ENCODE measurements at places on chromosomes 1 and 21.

DNA sequence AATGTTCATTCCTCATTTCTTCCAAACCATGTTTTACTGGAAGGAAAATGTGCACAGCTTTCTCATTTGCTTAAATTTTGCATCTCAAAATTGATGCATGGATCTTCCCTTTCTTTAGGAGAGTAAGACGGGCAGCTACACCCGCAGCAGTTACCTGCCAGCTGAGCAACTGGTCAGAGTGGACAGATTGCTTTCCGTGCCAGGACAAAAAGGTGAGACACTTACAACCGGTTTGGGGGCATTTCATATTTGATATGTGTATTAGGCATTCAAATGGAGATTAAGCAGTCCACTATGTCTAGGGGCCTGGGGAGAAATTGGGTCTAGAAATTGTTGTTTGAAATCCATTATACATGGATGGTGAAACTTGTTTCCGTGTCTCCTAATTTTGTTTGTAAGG is 12.9 kb downstream of the C8A start:
- DNase-seq, result no peak

DNA sequence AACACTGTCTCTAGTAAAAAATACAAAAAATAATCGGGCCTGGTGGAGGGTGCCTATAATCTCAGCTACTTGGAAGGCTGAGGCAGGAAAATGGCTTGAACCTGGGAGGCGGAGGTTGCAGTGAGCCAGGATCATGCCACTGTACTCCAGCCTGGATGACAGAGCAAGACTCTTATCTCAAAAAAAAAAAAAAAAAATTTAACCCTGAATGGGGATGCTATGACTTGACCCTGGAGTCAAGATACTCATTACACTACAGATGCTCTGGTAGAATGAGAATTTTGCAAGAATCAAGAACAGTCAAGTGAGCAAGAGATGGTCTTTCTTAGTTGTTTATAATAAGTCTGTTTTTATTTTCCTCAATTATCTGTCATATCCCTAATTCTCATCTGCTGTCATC is 253.8 kb downstream of the GPR52 start:
- DNase-seq, result no peak

DNA sequence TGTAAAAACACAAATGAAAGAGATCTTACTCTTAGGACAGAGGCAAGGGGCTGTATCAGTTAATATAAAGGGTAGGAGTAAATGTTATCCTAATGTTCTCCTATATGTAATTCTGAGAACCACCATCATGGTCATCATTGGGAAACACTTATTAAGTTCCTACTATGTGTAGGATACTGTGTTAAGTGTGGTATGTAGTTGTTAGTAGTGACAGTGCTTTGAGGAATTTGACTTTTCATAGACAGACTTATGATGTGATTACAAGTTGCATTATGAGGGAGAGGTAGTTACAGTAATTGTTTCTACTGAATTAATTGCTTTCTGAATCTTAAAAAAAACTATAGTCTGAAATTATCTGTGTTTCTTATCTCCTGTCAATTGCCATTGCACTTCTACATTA is 51.8 kb upstream of the PGD start:
- no peak for DNase-seq

DNA sequence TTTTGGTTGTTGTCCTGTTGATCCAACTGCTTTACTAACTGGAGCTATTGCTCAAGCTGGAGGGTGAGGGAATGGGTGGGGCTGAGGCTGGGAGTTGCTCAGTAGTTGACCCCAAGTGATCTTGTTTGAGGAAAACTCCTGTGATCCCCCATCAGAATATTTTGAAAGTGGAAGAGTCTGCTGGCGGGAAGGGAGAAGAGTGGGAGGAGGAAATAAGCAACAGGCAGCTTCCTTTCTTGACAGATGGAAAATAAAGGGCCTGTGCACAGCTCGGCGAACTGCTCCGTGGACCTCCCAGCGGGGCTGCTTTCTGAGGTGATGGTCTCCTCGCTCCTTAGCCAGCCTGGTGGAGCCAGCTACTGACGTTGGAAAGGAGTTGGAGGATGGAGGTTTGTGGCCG is 199.1 kb upstream of the LMO4 start:
- DNase-seq, result no peak

DNA sequence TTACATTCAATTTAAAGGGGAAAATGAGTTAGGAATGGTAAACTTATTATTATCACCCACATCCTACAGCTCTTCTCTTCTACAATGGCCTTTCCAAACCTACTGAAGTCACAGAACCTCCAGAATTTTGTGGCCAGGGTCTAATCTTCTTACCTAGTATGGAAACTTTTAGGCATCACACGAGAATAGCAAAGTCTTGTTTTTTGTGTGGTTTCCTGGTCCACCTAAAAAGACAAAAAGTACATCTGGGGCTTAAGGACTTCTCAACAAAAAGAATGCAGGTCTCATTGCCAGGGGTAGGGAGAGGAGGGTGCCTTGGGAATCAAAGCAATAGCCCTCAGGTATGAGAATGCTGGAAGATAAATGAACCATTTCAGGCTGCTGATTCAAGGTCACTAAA is 345.3 kb downstream of the LMX1A start:
- DNase-seq, result no peak

GRCh38 chr1:151819227-151819835 is 12.3 kb downstream of the RORC start:
- DNase-seq, result no peak

GRCh38 chr1:174999936-175000696 is at the start of gene CACYBP:
TSS of gene CACYBP (plus strand) at chr1:174999947. CDS start at chr1:175000181, 234 bp downstream.
- DNase-seq, result no peak

GRCh38 chr1:88298506-88298905 is 385.6 kb upstream of the PKN2 start:
- no peak for DNase-seq

- DNase-seq, result no peak
Observed at GRCh38 chr1:5570931-5571330, 421.3 kb downstream of the NPHP4 start.

DNA sequence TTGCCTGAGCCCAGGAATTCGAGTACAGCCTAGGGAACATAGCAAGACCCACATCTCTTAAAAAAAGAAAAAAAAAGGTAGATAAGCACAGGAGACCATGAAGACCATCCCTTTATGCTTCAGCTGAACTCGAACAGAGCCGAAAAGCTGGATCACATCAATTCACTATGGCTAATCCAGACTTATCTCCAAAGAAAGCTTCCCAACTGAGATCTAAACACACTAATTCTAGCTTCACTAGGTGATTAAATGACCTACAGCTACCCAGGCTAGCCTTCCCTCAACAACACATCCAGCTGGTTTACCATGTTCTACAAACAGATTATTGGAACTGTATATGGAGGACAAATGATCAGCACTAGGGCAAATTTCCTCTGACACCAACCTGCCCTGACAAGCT is 44.0 kb upstream of the NR5A2 start:
- DNase-seq, result no peak

DNA sequence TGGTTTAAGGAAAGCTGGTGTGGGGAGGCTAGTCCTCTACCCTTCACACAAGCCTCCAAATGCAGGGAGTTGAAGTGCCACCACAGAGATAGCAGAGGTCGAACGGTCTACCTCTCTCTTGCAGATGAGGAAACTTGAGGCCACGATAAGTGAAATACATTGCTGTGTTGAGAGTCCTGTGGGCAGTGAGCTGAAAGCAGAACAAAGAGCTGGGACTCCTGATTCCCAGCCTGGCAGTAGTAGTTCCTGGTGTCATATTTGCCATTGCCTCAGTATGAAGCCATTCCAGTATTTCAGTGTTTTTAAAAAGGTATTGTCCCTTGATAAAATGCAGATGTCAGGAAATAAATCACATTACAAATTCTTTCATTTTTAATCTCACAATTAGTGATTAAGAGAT is 28.6 kb downstream of the AK4 start:
- DNase-seq, result no peak

- peak; percentile 70 for DNase-seq
Observed at GRCh38 chr1:27858072-27858948, 14.0 kb upstream of the THEMIS2 start.

DNA sequence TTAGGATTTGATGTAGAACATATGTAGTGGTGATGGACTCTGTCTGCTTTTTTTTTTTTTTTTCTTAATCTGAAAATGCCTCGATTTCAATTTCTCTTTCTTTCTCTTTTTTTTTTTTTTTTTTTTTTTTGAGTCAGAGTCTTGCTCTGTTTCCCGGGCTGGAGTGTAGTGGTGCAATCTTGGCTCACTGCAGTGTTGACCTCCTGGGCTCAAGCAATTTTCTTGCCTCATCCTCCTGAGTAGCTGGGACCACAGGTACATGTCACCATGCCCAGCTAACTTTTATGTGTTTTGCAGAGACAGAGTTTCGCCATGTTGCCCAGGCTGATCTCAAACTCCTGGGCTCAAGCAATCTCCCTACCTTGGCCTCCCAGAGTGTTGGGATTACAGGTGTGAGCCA is 17.4 kb downstream of the MAST2 start:
- no peak for DNase-seq

DNA sequence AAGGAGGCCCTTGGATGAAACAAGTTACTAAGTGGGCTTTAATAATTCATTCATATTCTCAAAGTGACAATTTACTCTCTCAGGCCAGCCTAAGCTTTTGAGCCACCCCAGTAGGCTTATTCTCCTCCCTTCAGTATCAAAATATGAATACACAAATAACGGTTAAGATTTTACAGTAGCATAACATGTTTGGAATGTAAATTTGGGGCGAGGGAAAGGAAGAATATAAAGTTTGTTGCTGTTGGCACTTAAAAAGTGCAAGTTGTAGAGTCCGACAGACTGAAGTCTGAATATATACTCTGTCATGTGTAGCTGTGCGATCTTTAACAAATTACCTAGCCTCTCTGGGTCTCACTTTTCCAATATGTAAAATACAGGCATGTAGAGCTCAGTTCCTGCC is 22.6 kb upstream of the MYSM1 start:
- no peak for DNase-seq

DNA sequence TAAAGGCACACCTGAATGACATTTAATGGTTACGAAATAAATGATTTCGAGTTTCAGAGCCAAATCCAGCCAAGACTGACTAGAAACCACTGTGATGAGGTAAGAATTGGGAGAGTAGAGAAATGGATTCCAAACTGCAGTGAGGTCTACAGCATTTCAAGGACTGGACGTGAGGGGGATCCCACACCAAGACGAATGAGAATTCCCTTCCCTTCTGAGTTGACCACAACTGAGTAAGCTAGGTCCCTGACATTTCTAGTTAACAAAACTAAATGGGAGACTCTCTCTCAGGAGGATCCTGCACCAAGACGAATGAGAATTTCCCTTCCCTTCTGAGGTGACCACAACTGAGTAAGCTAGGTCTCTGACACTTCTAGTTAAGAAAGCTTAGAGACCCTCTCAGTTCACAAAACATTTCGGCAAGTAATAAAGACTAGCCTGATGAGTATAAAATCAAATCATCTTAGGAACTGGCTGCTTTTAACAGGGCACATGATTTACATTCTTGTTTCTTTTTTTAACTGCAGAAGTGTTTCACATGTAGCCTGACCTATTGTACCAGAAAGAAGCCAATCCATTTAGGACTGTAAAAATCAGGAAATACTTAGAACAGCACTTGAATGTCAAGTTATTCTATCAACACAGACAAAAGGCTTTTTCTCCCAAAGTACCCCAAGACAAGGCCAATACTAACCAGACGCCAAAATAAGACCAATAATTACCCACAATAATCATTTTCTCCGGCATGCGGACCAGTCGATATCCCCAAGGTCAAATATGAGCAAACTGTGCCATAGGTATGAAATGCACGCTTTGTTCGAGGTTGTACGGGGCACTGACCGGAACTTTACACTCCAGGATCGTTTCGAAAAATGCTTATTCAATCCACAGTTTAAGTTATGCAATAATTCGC is 1.4 kb upstream of the SPATA1 start:
- peak; percentile 0 for DNase-seq

DNA sequence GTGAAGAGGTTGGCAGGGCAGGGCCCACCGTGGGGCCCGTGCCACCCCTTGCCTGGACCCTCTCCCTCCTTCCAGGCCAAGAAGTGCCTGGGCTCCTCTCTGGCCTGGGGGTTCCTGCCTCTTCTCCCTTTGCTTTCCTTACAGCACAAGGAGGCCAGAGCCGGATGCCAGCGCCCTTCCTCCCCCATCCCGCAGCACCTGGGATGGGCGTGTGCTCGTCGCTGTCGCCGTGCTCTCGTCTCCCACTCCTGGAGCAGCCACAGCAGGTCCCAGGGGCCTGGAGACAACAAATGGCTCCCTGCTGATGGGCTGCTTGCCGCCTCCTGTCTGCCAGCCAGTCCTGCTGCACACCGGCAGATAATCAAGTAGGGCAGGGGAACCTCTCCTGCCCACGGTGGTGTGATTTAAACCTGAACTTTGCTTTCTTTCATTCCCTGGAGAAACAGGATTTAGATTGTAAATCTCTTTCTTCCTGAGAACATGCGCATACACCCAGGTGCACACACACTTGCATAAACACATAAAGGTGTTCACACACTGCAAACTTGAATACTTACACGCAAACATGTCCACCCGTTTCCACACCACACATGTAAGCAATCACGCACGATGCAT is 50.8 kb upstream of the POU3F1 start:
- no peak for DNase-seq

GRCh38 chr1:248793592-248793991 is 32.1 kb downstream of the SH3BP5L start:
- DNase-seq, result no peak

DNA sequence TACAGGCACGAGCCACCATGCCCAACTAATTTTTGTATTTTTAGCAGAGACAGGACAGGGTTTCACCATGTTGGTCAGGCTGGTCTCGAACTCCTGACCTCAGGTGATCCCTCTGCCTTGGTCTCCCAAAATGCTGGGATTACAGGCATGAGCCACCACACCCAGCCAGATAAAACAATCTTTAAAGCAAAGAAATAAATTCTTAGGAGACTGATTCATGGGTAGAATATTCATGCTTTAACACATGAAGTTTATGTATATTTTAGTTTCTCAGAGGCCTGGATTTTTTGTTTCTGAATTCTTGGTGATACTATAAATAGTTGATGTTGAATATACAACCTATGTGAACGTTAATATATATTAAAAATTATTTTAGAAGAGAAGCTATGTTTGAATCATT is 127.4 kb upstream of the KIAA1614 start:
- no peak for DNase-seq

GRCh38 chr1:239170828-239171227 is 215.5 kb upstream of the CHRM3 start:
- no peak for DNase-seq

DNA sequence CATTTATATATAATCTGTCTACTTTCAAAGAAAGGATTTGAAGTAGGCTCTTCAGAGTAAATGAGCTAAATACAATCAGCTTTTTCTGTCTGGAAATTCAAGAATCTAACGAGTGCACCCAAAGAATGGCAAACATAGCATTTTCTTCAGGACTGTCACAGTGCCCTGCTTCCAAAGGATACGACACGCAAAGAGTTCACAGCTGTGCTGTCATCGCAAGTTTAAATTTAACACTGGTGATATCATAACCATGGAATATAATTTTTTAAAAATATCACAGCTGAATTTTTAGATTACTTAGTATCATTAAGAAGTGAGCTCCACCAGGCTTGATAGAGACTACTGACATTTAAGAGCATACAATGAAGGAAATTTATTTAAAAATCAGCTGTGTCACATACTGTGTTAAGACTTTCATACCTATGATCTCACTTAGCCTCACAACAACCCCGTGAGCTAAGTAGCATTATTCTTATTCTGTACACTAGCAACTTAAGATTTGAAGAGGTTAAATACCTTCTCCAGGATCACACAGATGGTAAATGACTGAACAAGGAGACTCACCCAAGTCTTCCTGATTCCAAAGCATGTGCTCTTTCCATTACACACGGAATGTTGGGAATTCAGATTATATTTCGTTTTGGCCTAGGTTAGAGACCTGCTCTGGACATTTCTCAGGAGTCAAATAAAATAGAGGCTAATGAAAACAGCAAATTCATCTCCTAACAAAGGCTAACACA is 46.2 kb upstream of the PRRX1 start:
- no peak for DNase-seq
